ENCODE measurements at places on chromosomes 16 and 17.

DNA sequence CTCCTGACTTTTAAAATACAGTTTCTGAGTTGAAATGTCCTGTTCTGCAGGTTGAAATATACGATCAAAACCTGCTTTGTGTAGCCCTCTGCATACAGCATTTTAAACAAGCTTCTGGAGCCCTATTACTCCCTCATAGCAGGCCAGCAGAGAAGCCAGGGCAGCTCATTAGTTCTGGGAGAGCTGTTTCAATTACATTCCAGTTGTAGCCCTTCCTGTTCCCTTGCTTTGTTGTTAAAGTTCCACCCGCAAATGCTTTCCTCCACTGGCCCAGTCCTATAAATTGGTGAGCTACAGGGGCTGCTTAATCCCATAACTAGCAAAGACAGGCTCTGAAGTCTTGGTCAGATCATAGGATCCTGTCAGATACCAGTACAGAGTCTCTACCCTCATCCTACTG, 162.5 kb downstream of the SLC39A11 start:
- DNase-seq: no peak

- peak; percentile 5 for DNase-seq
These were observed 51.4 kb upstream of the NFAT5 start for GRCh38 chr16:69514356-69514755.

- peak; percentile 51 for DNase-seq
These were observed 58.8 kb upstream of the GSE1 start for GRCh38 chr16:85554114-85554888.

GRCh38 chr17:41284043-41284442, 8.5 kb downstream of the KRTAP9-7 start:
- no peak for DNase-seq

- DNase-seq: no peak
These were observed at the start of gene CCL3 for GRCh38 chr17:36089888-36090836. Gene CCL3 (minus strand): TSS chr17:36090143. CDS start chr17:36090058, 85 bp downstream.

GRCh38 chr17:17839791-17840707, 3.3 kb upstream of the SREBF1 start:
- DNase-seq: peak; percentile 98

DNA sequence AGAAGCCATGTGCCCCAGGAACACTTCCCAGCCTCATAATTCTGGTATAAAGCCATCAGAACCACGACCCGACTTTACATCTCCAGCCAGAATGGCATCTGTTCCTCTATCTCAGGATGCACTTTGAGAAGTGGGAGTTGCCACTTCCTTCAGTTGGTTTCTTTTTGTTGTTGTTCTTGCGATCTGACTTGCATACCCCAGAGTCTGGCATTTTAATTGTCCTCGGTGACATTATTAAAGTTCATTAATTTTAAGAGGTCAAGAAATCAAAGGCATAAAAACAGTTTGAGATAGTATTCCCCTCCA, 13.5 kb downstream of the MARCHF10 start:
- no peak for DNase-seq

DNA sequence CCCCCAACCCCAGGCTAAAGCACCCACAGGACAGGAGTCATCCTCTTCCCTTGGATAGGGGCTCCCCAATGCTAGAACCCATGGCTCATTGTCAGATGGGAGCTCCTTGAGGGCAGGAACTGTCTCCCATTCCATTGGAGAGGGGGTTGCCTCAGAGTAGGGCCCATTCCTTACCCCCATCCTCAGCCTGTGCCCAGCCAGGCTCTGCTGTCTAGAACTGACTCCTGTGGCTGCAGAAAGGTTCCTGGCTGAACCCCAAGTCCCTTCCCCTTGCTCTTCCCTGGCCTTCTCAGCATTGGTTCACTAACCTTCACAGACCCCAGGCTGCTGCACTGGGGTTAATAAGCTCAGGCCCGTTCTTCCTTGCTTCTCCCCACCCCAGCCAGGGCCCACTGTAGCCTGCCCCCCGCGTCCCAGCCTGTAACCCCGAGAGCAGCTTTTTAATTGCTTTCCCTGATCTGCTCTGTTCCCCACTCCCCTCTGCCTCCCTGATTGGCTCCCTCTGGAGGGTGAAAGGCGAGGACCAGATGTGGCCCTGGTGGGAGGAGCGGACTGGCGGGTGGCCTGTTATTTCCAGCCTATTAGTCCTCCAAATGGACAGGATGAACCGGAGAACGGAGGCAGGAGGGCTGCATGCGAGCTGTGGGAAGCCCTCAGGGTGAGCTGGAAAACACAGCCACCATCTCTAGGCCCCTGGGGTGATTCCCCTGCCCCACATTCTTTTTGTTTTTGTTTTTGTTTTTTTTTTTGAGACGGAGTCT, 6.0 kb upstream of the GFAP start:
- DNase-seq: peak; percentile 41

- DNase-seq: no peak
These were observed 10.8 kb downstream of the SMTNL2 start for GRCh38 chr17:4594931-4595684.

DNA sequence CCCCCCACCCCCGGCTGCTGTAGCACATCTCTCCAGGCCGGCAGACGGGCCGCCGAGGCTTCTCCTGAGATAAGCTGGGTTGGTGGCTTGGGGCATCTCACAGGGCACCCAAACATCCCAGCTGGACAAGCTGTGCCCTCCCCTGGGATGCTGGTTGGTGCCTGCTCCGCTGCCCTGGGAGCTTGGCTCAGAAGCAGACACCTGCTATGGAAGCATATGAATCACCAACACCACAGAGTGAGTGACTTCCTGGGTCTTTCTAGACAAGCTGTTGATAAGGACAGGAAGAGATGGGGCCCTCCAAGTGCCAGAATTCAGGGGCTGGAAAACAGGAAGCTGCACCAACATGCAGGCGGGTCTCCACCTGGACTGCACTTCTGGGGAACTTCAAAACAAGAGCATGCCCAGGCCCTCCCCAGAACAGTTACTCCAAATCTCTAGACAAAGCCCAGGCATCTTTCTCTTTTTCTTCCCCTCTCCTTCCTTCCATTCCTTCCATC, 13.7 kb downstream of the C16orf95 start:
- DNase-seq: no peak

- DNase-seq: no peak
These were observed 11.3 kb upstream of the MLLT6 start for GRCh38 chr17:38693700-38694329.

- no peak for DNase-seq
These were observed at the start of gene TLCD3B for GRCh38 chr16:30030841-30031413. Gene TLCD3B (minus strand): TSS chr16:30031271. CDS start chr16:30030527, 744 bp downstream.

DNA sequence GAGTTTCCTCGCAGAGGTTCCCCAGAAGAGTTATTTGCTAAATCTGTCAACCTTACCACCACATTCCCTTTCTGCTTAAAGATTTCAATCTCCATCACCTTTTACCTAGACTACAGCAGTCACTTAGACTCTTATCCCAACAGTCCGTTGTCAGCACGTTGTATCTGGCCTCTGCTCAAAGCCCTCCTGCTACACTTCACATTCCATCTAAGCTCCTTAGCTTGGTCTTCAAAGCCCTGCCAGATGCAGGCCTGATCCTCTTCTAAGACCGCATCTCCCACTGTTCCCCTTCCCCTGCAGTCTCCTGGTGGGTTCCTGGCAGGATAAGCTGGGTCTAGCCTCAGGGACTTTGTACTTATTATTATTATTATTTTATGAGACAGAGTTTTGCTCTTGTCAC, 10.3 kb upstream of the SRCAP start:
- DNase-seq: no peak

- no peak for DNase-seq
These were observed 4.0 kb upstream of the APOH start for GRCh38 chr17:66233023-66233753.

- no peak for DNase-seq
These were observed 52.8 kb downstream of the PLXDC1 start for GRCh38 chr17:39098588-39098987.

GRCh38 chr17:38428643-38429371, 543 bp downstream of the ARHGAP23 start:
- DNase-seq: no peak

GRCh38 chr17:18300725-18301480, 13.9 kb downstream of the TOP3A start:
- DNase-seq: no peak

GRCh38 chr16:30637944-30638343, 12.8 kb upstream of the PRR14 start:
- DNase-seq: peak; percentile 59

DNA sequence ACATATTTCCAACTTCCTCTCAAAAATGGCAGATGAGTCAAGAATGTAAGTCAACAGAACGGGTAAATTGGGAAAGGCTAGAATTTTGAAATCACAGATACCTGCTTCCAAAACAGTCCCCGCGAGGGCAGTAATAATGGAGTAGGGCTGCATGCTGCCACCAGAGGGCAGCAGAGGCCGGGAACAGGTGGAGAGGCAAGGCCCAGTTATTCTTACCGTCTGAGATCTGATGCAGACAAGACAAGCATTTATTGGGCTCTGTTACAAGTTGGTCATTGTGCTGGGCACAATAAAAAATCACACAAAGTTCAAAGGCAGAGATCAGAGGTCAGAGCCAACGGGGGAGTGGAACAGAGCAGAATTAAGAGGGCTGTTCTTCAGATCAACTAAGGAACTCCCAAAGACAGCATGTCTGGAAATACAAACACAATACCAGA, 8.8 kb upstream of the MLKL start:
- DNase-seq: peak; percentile 83

DNA sequence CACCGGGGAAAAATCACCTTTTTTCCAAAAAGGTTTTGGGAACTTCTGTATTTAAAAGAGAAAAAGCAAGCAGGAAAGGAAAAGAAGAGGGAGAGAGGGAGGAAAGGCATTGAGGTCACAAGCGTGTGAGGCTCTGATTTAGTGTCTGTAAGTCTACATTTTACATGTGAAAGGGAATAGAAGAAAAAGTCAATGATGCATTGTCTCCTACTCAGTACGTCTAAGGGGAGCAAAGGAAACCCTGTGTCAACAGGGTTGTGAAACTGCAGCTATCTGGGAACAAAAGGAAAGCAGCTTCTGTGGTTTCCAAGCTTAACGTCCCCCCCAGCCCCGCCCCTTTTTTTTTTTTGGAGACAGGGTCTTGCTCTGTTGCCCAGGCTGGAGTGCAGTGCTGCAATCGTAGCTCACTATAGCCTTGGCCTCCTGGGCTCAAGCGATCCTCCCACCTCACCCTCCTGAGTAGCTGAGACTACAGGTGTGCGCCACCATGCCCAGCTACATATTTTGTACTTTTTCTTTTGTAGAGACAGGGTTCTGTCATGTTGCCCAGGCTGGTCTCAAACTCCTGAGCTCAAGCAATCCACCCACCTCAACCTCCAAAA, 1.8 kb upstream of the CDC42EP4 start:
- no peak for DNase-seq

GRCh38 chr17:82351713-82352488, 7.1 kb upstream of the TEX19 start:
- DNase-seq: peak; percentile 89

- DNase-seq: peak; percentile 72
These were observed 1.0 kb downstream of the EIF1 start for GRCh38 chr17:41689497-41690299.

DNA sequence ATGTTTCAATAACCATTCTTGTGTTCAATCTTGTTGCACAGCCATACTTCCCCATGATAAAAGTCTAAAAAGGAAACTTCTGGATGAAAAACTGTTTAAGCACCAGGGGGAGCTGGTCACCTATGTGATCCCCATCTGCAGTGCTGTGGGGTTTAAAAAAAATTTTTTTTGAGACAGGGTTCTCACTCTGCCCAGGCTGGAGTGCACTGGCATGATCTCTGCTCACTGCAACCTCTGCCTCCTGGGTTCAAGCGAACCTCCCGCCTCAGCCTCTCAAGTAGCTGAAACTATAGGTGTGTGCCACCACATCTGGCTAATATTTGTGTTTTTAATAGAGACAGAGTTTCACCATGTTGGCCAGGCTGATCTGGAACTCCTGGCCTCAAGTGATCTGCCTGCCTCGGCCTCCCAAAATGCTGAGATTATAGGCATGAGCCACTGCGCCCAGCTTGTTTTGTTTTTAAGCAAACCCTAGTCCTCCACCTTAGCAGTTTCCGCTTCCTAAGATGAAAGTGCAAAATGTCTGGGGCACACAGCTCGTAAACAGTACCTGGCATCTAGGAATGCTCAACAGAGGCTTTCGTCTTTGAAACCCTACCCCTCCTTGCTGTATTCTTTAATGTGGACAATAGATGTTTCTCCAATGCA, 25.4 kb downstream of the DNAJA2 start:
- peak; percentile 61 for DNase-seq

- DNase-seq: no peak
These were observed 40.3 kb upstream of the CCNF start for GRCh38 chr16:2388875-2389433.

DNA sequence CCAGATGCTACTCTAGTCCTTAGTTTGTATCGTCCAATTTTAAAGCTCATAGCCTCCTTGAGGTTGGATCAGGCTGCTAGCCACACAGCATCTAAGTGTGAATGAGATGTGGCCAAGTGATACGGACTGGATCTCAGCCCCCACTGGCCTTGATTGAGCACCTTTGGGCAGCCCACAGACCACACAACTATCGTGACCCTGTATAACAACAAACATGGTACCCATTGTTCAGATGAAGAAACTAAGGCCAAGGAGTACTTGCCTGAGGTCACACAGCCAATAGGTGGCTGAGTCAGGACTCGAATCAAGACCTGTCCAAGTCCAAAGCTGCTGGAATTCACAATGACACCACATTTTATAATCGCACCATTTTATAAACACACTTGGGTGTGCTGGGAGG, 73.0 kb upstream of the IRX3 start:
- DNase-seq: no peak
